ACHN (cell line): ENCODE measurements at places on chromosomes 1 and 21.

DNA sequence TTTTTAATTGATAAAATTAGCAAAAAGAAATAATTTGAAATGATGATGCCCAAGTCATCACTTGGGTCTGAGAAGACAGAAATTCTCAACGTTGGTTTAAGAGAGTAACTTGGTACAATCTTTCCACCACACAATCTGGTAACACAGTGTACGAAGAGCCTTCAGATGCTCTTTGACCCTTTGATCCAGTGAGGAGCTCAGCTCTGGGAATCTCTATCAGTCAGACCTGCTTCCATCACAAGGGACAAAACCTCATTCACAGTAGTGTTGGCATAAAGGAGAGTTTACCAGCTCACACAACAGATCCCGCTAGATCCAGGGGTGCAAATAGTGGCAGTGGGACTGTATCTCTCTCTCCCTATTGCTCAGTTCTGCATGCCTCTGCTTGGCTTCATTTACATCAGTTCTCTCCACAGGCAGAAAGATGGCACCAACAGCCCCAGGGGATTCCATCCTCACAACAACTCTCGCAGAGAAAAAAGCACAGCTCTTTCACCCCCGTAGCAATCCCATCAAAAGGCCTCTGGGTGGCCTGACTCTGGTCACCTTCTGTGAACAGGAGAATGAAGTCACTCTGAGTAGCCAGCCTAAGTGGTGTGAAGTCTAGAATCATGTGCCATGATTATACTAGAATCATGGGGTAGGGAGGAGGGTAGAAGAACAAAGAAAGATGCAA lies 119.7 kb downstream of the ZNF281 start:
- DNase-seq = peak; percentile 28

DNA sequence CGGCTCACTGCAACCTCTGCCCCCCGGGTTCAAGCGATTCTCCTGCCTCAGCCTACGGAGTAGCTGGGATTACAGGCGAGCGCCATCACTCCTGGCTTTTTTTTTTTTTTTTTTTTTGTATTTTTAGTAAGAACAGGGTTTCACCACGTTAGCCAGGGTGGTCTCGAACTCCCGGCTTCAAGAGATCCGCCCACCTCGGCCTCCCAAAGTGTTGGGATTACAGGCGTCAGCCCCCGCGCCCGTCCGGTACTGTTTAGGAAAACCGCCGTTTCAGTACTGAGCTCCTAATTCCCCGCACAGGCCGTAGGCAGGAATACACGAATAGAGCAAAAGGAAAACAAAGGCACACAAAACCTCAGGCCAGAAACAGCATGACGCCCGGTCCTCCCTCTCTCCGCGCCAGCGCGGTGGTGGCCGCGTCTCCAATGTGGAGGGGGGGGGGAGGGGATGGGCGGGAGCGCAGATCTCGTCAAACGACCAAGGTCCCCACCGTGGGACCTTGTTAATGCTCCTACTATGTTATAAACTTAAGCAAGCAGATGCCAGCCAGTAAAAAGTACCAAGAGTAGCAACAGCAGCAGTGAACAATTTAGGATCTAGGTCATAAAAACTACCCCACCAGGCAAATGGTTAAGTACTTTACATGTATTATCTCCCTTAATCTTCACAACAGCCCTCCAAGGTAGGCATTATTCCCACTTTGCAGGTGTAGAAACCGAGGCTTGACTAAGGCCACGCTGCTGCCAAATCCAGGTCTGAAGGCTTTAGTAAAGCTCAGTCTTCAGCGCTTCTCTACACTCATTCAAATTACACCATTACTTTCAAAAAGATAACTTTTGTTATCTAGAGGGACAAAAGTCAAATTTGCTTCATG lies 648 bp upstream of the ADAR start:
- peak; percentile 76 for DNase-seq

DNA sequence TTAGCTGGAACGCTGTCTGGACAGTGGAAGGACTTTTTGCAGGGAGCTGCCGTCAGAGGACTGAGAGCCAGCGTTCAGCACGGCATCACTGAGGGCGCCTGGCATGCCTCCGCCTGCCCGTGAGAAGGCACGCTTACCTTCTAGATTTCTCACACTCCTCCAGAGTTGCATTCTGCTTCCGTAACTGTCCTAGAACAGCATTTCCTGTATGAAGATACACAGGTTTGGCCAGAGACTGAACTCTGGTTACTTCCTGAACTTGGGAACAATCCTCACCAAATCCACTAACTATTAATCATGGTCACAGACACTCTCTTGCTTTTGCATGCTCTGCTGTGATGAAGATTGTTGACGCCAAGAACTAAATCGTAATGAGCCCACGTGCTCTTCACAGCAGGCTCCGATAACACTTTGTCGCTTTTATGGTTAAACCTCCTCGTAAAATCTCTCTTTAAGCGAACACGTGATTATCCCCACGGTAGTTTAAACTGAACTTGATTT lies 93.5 kb downstream of the KIF26B start:
- DNase-seq = no peak

GRCh38 chr1:7754234-7754633 lies 16.9 kb upstream of the VAMP3 start:
- no peak for DNase-seq

- peak; percentile 87 for DNase-seq
These were observed 46.7 kb downstream of the GALNT2 start for GRCh38 chr1:230113593-230114236.

DNA sequence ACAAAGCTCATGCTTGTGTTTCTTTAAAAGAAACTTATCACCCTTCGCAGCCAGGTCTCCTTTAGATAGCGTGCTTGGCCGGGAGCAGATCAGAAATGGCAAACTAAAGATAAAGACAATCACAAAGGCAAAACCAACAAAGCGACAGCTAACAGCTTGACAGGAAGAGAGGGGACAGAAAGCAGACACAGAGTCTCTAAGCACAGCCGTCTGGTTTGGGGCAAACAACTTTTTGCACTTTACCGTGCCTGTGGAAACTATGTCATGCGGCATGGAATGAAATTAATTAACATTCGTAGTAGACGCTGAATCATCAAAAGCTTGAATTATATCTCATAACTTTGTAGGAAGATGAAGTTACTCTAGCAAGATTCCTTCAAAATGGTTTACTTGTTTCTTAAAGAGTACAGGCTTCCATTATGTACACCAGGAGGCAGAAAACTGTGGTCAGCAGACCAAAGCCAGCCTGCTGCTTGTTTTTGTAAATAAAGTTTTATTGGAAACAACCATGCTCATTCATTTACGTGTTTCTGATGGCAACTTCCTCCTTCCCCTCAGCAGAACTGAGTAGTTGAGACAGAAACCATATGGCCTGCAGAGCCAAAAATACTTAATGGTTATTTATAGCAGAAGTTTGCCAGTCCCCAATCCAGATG lies 183.2 kb downstream of the KIF26B start:
- no peak for DNase-seq

DNA sequence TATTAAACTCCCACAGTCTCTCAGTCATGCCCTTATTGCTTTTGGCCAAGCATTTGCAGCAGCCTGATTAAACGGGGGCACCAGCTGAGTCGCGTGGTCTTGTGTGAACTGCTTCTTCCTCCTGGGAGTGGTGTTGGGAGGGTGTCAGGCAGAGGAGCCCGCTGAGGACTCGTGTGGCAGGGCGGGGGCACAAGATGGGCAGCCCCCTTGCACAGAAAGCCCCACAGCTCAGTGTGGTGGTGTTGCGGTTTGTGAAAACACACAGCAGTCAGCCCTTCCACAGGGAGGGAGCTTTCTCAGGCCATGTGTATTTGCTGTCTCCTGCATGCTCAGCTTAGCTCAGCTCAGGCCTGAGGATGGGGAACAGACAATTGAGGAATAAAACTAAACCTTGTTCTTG lies 22.4 kb downstream of the PEX14 start:
- DNase-seq = no peak

DNA sequence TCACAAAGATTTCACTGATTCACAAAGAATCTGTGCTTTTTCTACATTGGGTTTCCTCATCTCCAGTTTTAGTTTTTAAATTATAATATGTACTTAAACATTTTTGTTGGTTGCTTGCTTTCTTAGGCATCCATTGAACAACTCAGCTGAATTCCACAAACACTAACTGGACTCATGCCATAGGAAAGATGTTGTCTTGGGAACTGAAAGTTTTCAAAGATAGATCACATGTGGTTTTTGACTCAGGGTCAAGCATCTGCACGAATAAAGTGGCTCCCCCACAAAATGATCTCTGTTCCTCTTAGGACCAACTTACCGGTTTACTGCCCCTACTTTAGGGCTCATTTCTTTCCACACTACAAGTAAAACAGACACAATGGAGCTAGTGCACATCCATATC lies 3.1 kb upstream of the KRTAP21-1 start:
- no peak for DNase-seq

DNA sequence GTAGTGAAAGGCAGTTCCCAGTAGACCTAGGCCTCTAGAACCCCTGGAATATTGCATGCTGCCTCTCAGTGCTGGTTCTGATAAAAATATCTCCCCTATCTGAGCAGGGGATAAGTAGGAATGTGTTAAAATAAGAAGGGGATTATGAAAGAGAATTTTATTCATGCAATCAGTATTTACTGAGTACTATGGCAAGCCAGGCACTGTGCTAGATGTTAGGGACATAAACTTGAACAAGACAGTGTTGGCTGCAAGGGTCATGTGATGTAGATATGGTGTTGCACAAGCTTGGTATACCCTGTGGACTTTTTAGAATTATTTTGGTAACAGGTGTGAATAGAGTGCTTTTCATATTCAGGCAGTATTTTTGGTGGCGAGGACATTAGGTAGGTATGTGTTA lies 23.6 kb downstream of the NOS1AP start:
- no peak for DNase-seq

- no peak for DNase-seq
These were observed 8.3 kb downstream of the GFI1 start for GRCh38 chr1:92478393-92478792.

DNA sequence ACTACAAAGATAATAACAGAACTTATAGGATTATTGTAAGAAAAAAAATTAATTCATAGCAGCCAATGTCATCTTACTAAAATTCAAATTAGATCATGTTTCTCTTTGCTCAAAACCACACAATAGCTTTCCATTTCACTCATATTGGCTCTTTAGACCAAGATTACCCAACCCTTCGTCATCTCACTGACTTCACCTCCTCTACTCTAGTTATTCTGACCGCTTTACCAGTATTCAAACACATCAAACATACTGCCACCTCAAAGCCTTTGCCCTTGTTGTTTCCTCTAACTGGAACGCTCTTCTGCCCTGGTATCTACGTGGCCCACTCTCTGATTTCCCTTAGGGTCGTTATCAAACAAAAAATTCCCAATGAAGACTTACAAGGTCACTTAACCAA lies 1.7 kb downstream of the ANGPTL3 start:
- no peak for DNase-seq

- DNase-seq = no peak
These were observed 9.8 kb downstream of the ITSN1 start for GRCh38 chr21:33651965-33652680.

DNA sequence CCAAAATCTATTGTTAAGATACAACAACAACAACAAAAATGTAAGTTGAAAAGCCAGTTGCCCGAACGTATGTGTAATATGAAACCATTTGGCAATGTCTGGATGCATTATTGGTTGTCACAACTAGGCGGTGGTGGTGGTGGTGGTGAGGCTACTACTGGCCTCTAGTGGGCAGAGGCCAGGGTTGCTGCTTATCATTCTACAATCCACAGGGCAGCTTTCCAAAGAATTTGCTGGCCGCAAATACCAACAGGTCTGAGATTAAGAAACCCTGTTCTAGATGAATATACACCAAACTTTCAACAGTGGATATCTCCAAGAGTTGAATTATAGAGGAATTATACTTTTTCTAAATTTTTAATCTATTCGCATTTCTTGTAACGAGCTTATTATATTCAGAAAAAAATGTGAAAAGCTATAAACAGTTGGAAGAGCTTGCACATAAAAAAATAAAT lies 26.8 kb upstream of the ZNF697 start:
- DNase-seq = peak; percentile 92

DNA sequence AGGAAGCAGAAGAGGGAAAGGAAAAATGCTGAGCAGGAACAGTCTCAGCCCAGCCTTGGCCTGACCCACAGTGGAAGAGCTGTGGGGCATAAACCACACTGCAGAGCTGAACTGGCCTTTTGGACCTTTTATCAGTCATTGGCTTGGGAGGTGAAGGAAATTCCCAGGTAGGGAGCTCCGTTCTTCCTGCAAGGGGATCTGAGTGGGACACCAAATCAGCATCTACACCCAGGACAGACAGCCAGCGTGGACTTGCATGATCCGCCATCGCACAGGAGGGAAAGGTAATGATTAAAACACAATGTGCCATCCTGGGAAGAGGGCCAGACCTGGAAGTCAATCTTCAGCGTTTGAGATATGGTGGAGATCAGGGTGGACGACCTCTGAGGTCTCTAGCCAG lies 1.2 kb upstream of the MTFR1L start:
- peak; percentile 12 for DNase-seq

- DNase-seq = peak; percentile 42
These were observed 1.3 kb downstream of the ARHGAP29 start for GRCh38 chr1:94236013-94236491.

DNA sequence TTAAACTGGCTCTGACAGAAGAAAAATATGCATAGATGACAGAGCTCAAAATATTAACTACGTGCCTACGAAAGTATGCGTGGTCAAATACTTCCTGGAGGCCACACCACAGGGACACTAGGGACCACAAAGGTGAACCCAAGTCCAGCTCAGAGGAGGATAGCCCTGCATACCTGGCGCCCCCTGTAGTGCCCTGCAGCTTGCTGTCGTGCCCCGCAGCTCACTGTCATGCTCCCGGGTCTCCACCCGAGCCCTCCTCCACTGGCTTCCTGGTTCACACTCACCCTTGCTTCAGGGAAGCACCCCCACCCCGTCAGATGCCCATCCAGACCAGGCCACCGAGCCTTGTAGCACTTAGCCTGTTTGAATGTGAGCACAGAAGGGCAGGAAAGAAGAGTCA lies 16.7 kb upstream of the NADK start:
- DNase-seq = no peak

GRCh38 chr1:82788038-82788437 lies 987.3 kb downstream of the ADGRL2 start:
- no peak for DNase-seq

DNA sequence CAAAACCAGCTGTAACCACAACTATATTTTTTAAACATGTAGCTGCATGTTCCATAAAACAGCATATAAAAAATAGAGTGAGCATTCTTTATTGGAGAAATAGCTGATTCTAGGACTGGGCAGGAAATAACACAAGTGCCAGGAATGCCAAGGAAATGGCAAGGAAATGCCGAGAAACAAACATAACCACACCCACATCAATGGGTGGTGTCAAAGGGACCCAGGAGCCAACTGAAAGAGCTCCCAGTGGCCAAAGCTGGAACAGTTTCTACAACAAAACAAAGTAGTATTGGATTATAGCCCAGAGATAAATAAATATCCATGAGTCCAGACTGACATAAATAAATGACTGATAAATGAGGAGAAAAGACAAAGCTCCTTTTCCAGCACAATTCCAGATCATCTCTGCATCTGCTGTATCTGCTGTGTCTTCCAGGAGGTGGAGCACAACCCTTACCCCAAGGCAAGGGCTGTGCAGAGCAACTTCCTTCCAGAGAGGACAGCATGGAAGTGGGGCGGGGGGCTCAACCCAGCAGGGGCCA lies 28.1 kb downstream of the ADARB1 start:
- DNase-seq = peak; percentile 56
